ENCODE measurements at places on chromosomes 5 and 9.

- no peak for DNase-seq
Observed at GRCh38 chr5:161027763-161028162, 175.8 kb upstream of the ATP10B start.

- no peak for DNase-seq
Observed at GRCh38 chr9:83007521-83008300, 55.2 kb downstream of the RASEF start.

DNA sequence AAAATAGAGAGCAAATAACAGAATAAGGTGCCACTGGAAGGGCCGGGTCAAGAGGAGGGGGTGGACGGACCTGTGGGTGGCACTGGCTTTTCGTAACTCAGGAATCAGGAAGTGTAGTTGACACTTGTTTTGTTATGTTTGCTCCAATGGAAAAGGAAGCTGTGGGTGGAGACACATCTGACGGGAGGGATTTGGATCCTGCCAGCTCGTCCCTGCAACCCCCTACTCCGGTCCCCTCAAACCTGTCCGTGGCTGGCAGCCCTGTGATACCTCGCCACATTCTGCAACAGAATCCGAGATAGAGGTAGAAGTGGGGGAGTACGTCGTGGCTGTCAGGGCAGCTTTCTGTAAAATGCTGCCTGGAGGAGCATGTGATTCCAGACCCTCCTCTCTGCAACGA is 104.2 kb upstream of the IER5L start:
- no peak for DNase-seq

DNA sequence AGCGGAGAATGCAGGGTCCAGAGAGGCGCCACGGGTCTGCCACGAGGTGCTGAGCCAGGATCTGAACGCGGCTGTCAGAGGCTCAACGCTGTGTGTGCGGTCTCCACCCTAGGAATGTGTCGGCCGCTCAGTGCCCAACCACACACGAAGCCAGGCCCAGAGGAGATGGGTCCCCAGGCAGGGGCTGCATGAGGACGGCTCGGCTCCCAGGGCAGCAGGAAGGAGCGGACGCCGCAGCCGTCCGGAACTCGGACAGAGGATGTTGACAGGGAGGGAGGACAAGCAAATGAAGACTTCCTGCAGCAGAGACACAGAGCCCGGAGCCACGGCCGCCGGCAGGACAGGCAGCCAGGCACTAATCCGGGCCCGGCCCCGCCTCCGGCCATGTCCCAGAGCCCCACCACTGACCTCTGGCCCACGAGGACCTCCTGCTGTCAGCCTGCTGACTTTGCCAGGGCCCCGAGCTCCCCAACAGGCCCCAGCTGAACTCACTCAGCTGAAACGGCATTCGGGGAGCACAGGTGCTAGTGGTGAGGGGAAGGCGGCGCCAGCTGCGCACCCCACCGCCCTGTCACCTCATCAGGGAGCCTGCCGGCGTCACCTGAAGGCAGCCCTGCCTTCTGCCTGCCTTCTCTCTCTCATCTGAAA is 12.7 kb downstream of the VAV2 start:
- no peak for DNase-seq

- DNase-seq = no peak
Observed at GRCh38 chr5:107243220-107243579, 427.5 kb downstream of the EFNA5 start.

DNA sequence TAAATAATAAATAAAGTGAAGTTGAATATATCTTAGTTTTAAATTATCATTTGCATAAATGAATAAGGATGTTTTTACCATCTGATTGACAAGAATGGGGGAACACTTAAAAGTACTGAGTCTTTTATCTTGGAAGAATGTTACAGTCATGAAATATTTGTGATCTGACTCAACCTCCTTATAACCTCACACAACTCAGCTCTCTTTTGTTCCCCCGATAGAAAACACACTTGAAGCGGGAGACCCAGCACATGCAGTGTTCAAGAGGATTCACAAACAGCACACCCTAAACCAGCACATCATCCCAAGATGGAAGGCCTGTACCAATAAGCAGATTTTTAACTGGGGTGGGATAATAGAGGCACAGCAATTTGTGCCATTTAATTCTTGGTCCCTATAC is 15.5 kb downstream of the BAAT start:
- DNase-seq = no peak

GRCh38 chr9:34124926-34125325 is 1.6 kb downstream of the DCAF12 start:
- no peak for DNase-seq
